GM12891 (cell line): ENCODE measurements at places on chromosomes 13 and 19.

GRCh38 chr19:7943444-7944176, at the start of gene TIMM44:
TSS of gene TIMM44 (minus strand) at chr19:7943666. CDS start at chr19:7943651, 15 bp downstream.
- DNase-seq, result peak; percentile 95

DNA sequence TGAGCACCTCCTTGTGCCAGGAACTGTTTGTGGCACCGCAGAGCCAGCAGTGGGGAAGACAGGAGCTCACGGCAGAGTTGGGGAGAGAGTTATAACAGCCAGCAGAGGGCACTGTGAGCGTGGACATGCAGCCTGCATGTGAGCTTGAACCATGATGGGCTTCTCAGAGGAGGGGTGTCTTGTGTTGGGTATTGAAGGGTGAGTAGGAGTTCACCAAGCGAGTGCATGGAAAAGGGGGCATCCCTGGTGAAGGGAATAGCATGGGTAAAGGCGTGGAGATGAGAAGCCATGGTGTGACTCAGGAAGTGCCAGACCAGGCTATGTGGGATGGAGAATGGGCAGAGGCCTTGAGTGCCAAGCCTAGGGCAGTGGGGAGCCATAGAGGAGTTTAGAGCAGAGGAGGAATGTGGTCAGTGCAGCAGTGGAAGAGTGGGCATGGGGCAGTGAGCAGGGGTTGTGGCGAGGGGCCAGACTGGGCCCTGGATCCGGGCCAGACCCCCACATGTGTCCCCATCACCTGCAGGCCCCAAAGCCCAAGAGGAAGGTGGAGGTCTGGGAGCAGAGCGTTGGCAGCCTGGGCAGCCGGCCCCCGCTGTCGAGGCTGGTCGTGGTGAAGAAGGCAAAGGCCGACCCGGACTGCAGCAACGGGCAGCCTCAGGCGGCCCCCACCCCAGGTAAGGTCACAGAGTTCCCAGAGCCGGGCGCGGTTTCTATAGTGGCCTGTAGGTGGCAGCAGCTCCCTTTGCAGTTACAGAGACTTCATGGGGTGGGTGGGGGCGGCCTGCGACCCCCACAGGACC, 11.8 kb upstream of the SHD start:
- no peak for DNase-seq

GRCh38 chr13:101140936-101141335, 275.4 kb downstream of the NALCN start:
- DNase-seq, result no peak

DNA sequence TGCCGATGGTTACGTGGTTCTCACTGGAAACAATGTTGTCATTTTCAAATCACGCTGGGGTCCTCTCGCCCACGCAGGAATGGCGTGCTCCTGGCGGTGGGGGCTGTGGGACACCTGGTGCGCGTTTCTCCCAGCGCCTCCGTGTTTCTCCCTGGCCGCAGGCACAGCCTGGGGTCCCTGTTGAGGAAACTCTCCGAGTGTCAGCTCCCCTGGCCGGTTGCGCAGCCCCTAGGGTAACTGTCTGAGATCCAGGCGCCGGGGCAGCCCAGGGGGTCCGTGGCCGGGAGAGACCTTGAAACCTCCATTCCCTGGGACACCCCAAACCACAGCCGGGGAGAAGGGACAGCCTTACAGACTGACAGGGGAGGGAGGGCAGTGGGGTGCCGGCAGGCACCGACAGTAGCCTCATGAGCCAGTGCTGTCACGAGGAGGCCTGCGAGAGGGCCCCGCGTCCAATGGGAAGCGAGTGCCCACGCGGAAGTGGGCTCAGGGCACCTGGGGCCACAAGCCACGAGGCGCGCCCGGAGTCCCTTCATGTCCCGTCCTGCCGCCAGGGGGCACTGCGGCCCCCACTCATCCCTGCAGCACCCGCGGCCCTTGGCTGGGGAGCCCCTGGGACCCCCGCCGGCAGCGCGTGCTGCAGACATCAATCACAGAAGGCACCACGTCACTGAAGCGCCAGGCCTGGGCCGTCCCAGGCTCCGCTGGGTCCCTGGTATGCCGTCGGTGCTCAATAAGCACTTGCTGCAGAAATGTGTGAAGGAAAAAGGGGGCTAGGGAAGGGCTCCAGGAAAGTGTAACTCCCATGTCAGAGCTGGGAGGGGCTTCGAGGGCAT, 9.5 kb downstream of the ADAMTSL5 start:
- DNase-seq, result peak; percentile 74

GRCh38 chr19:13315495-13315894, 165.3 kb downstream of the IER2 start:
- DNase-seq, result no peak

- DNase-seq, result no peak
Observed at GRCh38 chr13:22312405-22312803, 641.5 kb downstream of the FGF9 start.

DNA sequence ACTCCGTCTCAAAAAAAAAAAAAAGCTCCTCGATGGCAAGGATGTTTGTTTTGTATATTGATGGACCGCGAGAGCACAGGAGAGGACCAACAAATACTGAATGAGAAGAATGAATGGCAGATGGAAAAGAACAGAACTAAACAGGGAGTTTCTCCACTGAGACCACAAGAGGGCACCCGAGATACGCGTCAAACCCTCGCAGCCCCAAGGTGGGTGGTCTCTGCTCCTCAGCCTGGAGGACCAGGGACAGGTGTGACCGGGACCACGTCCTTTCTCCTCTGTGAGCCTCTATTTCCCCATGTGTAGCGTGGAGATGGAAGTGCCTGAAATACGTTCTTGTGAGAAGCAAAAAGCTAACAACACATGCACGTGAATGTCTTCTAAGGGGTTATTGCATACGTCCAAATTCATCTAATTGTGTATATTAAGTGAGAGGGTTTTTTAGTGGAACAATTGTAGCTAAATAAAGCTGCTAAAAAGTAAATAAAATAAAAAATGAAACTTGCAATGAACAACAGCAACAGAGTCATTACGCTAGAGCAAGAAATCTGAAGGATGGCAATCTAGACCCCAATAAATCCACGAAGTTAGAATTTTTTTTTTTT, 8.3 kb upstream of the CDC42EP5 start:
- no peak for DNase-seq

DNA sequence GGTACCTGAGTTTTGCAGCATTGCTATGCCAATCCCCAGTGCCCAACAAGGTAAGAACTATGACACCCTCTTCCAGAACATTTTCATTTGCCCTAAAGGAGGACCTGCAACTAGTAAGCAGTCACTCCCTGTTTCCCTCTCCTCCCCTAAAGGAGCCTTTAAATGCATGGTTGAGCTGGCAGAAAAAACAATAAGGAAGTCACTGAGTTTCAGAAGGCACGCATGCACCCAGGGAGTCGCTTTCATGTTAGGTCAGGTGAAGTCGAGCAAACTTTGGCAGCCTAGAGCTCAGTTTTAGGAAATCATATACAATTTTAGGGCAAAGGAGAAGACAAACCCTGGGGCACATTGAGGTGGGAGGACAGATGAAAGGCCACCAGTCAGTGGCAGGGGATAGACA, 11.8 kb downstream of the NLRP11 start:
- no peak for DNase-seq

- DNase-seq, result no peak
Observed at GRCh38 chr13:79740991-79741390, 260.0 kb downstream of the NDFIP2 start.

DNA sequence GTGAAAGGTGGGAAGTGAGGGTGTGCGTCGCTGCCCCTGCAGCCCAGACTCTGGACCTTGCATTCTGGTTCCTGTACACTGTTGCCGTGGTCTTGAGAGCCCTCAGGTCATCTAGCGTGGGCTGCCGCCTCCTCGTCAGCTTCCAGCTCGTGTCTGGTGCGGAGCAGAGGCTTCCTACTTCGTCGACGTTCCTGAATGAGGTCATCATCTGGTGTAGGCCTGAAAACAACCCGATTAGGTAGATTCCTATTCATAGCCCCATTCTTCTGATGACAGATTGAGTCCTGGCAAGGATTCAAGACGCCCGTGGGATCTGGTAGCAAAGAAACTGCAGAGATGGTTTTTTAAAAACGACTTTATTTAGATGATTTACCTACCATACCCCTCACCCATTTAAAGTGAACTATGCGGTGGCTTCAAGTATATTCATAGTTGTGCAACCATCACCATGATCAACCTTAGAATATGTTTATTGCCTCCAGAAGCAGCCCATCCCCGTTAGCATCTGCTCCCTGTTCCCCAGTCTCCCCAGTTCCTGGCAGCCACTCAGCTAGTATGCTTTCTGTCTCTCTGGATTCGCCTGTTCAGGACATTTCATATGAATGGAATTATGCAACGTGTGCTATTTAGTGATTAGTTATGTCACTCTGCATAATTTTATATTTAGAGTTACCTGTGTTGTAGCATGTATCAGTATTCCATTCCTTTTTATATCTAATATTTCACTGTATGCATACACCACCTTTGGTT, 13.8 kb downstream of the NAXD start:
- no peak for DNase-seq

GRCh38 chr13:111868716-111869115, 198.2 kb upstream of the SOX1 start:
- no peak for DNase-seq

DNA sequence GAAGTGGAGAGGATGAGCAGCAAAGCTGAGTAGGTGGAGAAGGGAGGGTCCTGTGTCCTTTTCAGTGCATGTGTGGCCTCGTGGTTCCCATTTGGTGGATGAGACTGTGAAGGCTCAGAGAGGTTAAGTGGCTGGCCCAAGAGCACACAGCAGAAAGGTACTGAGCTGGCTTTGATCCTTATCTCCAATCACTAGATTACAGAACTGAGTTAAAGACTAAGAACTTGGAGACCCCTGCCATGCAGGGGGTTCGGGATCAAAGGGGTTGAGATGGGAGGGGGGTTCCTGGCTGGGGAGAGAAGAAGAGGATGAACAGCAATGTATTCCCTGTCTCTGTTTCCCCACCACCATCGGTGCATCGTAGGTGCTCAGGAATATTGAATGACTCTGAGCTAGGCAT, 11.8 kb downstream of the CELF5 start:
- no peak for DNase-seq

DNA sequence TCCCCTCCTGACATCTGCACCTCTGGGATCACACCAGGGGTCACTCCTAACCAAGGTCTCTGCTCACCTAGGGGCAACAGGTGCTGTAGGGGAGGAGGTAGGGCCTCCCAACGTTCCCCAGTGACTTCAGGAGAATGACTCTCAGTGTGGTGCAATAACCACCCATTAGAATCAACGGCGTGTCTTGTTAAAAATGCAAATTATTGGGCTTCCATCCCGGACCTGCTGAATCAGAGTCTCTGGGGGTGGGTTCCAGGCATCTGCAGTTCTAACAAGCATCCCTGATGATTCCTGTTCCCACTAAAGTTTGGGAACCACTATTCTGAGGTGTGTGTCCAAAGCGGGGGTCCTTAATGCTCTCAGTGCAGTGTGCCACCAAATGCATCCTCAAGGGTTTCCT, 84.6 kb downstream of the CRYL1 start:
- DNase-seq, result no peak

DNA sequence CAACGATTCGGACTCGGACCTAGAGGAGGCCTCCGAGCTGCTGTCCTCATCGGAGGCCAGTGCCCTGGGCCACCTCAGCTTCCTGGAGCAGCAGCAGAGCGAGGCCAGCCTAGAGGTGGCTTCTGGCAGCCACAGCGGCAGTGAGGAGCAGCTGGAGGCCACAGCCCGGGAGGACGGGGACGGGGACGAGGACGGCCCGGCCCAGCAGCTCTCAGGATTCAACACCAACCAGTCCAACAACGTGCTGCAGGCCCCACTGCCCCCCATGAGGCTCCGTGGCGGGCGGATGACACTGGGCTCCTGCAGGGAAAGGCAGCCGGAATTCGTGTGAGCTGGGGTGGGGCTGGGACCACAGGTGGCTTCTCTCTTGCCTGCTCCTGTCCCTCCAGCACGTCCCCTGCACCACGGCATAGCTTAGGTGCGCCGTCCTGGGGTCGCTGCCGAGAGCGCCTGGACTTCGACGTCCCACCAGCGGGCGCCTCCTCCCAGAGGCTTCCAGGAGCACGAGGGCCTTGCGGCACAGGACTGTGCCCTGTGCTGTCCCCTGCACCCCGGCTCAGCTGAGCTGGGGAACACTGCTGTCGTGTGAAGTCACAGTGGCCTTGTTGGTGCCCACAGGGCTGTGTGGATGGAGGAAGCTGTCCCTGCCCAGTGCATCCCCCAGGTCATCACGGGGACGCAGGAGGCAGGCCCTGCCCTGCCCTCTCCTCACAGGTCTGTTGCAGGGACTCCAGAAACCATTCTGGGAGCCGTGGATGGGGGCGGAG, 9.3 kb downstream of the POLR2E start:
- DNase-seq, result no peak

DNA sequence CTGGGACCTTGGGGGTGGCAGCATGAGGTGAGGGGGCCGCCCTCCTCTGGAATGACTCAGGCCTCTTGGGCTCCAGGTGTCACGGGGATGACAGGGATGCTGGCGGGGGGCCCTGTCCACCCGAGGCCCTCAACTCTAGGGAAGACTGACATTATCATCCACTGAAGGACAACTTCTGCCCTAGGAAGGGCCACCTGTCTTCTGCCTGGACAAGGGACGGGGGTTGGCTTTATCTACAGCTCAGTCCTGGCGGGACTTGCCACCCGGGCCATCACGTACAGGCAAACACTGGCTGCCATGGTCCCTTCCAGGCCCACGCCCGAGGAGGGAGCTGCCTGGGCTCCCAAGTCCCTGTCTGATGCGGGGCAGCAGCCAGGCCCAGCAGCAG, 130.7 kb downstream of the STK24 start:
- DNase-seq, result no peak

GRCh38 chr13:28349371-28349770, 145.6 kb downstream of the FLT1 start:
- no peak for DNase-seq

- DNase-seq, result no peak
Observed at GRCh38 chr19:44592451-44592890, 20.9 kb upstream of the IGSF23 start.

GRCh38 chr19:5285955-5286354, 54.7 kb downstream of the PTPRS start:
- DNase-seq, result no peak

DNA sequence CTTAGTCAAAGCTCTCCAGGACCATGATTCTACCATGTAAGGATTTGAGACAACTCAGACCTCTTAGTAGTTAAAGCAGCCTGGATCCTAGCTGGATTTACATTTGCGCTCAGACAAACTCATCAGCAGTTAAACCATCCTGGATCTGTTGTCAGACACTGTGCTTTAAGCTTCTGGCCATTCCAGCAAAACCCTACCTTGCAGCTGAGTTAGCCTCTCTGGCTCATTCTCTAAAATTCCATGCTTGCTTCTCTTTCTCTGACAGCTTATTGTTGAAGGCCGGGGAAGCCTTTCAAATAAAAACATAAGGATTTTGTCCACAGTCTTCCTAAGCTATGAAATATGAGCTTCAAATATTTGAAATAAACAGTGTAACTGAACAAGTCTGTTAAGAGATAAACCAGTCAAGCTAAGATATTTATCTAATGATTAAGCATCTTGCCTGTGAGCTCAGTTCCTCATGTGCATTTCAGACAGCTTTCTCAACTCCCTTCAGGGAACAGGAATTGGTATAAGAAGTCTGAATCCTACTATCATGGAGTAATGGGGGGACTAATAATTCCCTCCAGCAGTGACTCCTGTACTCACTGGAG, 89.3 kb downstream of the SLAIN1 start:
- DNase-seq, result no peak

DNA sequence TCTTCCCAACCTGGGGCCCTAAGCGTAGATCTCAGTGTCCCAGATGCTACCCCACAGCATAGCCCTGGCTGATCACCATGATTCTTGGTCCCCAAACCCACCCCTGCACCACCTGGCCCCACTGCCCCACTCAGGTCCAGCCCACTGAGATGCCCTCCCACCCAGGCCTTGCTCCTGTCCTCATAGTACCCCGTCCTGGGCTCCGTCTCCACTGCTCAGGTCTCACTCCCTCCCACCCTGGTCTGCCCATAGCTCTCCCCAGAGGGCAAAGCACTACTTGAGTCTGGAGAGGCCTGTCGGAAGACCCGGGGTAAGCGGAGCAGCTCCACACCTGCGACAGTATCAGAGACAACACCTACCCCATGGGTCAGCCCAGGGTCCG, 35.8 kb upstream of the ISYNA1 start:
- DNase-seq, result no peak
